Fibroblast of skin of back (primary cell): ENCODE measurements at places on chromosomes 12 and 14.

DNA sequence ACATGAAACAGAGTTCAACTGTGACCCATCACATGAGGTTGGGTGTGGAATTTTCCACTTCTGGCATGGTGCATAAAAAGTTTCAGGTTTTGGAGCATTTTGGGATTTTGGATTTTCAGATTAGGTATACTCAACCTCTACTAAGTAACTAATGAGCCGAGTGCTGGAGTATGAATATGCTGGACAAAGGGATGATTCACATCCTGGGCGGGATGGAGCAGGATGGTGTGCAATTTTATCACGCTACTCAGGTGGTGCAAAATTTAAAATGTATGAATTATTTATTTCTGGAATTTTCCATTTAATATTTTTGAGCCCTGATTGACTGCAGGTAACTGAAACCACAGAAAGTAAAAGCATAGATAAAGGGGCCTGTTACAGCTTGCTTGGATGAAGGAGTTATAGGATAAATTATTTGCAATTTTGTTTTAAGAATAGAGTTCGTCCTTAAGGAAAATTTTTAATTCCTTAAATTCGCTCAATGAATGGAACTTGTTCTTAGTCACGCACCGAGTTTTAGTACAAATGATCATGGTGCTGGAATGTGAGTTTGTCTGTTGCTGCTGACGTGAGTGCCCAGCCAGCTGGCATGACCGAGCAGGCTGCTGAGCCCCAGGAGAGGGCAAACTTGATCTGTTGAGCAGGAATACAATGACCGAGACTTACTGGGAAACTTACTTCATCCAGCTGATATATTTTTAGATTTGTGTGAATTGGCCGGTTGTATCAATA is 176.3 kb downstream of the ESR2 start:
- DNase-seq: peak; percentile 11

- no peak for DNase-seq
Measured at GRCh38 chr14:86575141-86575540, 1045.2 kb downstream of the FLRT2 start.

DNA sequence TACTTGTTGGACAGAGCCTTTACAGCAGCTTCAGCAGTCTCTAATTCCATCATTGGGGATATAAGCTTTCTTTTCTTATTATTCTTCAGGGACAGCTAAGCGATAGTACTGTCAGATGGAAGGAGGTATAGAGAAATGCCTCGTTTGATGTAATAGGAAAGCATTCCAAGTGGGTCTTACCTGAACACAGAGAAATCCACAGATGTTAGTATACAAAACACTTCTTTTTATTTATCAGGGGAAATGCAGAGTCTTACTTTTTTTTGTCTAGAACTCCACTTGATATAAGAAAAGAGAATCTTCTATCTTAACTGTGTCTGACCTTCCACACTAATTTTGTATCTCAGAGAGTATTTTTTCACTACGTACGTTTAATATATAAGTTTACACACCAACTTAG is 1.9 kb downstream of the SYT1 start:
- DNase-seq: no peak

GRCh38 chr12:121441555-121441954 is 41.6 kb downstream of the RNF34 start:
- DNase-seq: no peak

GRCh38 chr12:124687917-124688316 is 120.5 kb upstream of the NCOR2 start:
- peak; percentile 42 for DNase-seq

DNA sequence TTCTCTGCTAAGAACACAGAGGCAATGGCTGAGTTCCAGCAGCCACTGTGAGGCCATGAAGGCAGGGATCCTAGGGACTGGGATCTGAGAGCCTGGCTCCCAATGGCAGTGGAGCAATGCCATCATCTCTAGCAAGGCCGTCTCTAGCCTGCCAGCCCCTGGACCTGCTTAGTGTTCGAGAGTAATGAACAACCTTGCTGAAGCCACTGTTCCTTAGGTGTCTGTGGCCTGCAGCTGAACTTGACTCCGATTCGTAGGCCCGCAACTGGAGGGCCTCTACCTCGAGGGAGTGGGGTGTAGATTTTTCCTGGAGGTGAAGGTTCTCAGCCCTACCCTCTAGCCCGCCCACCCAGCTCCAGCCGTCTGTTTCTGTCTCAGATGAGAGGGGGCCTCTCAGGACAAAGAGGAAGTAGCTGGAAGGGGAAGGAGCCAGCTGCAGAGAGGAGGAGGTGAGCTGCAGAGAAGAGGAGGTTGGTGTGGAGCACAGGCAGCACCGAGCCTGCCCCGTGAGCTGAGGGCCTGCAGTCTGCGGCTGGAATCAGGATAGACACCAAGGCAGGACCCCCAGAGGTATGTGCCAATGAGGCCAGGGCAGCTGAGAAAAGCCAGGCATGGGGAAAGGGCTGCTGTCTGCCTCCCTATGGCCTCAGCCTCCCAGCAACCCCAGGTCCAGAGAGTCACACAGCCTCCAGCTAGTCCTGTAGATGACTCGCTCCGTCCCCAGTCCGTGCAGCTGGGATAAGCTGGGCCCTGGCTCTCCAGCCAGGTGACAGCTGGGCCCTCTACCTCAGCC is at the start of gene PLD4:
PLD4 (plus strand) TSS at position 459 of the 793 bp plus-strand sequence. CDS start 2,262 bp downstream, outside the sequence.
- no peak for DNase-seq

- no peak for DNase-seq
Measured at GRCh38 chr14:50394713-50395112, 2.0 kb downstream of the CDKL1 start.

GRCh38 chr14:69580009-69580577 is 5.4 kb upstream of the CCDC177 start:
- peak; percentile 33 for DNase-seq

DNA sequence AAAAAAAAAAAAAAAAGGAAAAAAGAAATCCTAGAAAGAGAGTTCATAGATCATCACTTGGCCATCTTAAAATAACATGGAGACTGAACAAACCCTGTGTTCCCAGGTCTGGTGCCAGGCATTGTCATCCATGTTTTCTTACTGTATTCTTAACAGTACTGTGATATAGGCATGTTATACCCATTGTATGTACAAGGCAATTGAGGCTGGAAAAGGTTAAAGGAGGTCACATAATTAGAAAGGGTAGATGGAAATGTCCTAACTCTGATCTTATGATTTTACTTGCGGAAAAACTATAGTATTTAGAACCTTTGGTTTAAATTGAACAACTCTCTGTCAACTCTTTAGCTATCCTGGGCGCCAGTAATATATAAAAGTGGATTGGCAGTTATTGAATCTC is 478.2 kb upstream of the RGS6 start:
- DNase-seq: no peak

GRCh38 chr12:27428466-27428865 is 18.1 kb upstream of the SMCO2 start:
- no peak for DNase-seq

GRCh38 chr12:86727160-86727559 is 471.0 kb upstream of the MGAT4C start:
- peak; percentile 80 for DNase-seq

- no peak for DNase-seq
Measured at GRCh38 chr12:6667559-6668210, 4.8 kb upstream of the ING4 start.

- peak; percentile 92 for DNase-seq
Measured at GRCh38 chr12:13223179-13223804, 26.8 kb downstream of the EMP1 start.

DNA sequence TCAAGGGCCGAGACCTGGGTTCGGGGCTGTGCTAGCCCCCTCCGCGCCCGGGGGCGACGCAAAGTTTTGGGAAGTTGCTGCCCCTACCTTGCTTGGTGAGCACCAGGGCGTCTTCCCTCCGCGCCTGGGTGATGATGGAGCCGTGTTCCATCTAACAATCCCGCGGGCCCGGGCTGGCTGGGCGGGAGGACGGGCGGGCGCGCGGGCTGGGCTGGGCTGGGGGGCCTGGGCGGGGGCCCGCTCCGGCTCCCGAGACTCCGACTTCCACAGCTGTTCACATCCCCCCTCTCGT is 298 bp downstream of the CTDSP2 start:
- no peak for DNase-seq

GRCh38 chr12:15979096-15980092 is 68.3 kb downstream of the DERA start:
- DNase-seq: peak; percentile 92

- no peak for DNase-seq
Measured at GRCh38 chr12:100953217-100953616, 158.6 kb downstream of the ANO4 start.

- no peak for DNase-seq
Measured at GRCh38 chr12:10130042-10130441, at the start of gene CLEC7A. CLEC7A (minus strand) TSS chr12:10130199; CDS start chr12:10130082, 117 bp downstream.

GRCh38 chr12:39595928-39596327 is 23.7 kb downstream of the ABCD2 start:
- DNase-seq: no peak

- no peak for DNase-seq
Measured at GRCh38 chr12:18753481-18754123, 15.7 kb downstream of the CAPZA3 start.
